ENCODE measurements at places on chromosomes 11 and 22. TPM values are rescaled to one million over a fixed set of nuclear protein-coding genes. Genes with fewer than 3 reads are reported as not detected.
A peak's percentile ranks its signal among the peaks of the same experiment; 100 is the strongest.

DNA sequence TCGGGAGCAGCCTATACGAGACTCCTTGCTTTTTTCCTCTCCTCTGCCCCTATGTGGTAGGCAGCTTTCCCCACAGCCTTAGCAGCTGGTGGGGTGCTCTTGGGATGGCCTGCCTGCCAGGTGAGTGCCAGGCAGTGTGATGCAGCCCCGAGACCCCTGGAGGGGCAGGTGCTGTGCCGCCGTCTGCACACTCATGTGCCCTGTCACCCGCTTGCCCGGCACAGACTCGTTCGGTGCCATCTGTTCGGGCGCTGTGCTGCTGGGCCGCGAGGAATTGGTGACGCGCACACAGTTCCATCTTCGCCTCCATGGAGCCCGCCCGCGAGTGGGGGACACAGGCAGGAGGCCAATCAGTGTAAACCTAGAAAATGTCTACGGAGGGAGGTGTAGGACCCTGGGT is 15.1 kb downstream of the TRMU start:
- no peak for DNase-seq

- no peak for DNase-seq
These were observed 31.9 kb downstream of the POU2AF1 start for GRCh38 chr11:111347002-111347722.

The VPREB1 gene
- not detected for polyA plus RNA-seq

DNA sequence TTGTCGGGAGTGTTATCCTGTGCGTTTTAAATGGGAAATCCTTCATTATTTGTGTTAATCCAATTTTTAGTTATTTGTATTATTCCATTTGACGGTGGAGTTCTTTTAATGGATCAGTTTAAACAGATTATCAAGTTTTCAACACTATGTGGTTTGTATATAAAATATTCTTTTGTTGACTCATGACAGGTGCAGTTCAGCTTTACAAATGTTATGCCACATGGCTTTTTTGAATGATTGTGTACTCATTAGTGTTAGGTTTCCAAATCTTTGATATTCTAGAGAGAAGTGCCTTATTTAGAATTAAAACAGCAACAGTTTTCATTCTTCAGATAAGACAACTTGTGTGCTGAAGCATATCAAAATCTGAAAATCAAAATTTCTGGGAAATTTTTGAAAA is 2.4 kb downstream of the JAM3 start:
- no peak for DNase-seq

GRCh38 chr11:108906329-108906728 is 241.5 kb downstream of the DDX10 start:
- no peak for DNase-seq

DNA sequence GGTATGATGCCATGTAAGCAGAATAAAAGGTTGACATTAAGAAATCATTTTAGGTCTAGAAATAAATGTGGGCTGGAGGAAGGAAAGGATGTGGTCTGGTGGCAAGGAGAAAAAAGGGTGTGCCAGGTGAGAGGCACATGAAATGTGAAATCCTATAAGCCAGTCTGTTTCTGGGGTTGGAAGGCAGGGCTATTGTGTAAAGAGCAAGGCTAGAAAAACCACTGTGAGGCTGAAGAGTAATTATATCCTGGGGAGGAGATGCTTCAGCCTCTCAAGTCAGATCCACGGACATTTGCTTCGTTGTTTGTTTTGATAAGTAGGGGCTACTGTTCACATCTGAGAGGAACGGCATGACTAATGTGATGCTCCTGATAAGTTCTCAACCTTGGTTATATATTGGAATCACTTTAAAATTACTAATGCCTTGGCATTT is 77.5 kb upstream of the CTSC start:
- no peak for DNase-seq

The NRXN2 gene
- polyA plus RNA-seq, result 55.2 TPM

GRCh38 chr11:70220920-70221319 is 17.8 kb downstream of the FADD start:
- no peak for DNase-seq

DNA sequence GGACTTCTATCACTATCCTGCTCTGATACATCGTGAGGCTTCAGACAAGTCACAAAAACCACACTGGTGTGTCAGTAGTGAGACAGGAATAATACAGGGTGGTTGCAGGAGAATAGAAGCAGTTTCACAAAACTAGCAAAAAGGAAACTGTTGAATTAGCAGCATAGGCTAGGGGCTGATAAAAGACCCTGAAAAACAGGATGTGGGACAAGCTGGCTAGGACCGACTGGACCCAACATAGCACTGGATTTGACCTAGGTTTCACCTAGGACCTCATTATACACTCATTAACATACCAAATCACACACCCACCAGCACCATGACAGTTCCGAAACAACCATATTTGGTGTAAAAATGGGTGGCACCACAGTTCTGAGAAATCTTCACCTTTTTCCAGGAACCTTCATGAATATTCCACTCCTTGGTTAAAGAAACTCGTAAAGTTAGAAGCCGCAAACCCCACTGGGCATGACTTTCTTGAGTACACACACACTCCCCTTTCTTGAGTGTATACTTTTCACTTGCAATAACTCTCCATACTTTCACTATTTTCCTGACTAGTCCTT is 76.2 kb downstream of the SLC1A2 start:
- no peak for DNase-seq

DNA sequence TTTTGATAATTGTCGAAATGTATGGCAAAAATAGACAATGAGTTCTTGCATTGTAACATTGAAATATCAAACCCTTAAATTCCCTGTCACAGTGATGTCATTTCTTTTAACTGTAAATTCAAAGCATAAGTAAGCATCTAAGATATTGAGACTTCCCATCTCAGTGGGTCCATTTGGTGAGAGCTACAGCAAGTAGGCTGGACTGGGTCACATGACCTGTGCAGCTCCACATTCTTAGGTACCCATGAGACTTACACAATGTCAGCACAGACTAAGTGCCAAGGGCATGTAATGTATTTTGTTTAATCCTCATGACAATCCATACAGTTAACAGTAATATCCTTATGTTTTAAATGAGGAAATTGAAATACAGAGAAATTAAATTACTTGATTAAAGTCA is 210.7 kb downstream of the NELL1 start:
- no peak for DNase-seq

GRCh38 chr22:19483481-19484244 is 3.9 kb downstream of the CDC45 start:
- no peak for DNase-seq

DNA sequence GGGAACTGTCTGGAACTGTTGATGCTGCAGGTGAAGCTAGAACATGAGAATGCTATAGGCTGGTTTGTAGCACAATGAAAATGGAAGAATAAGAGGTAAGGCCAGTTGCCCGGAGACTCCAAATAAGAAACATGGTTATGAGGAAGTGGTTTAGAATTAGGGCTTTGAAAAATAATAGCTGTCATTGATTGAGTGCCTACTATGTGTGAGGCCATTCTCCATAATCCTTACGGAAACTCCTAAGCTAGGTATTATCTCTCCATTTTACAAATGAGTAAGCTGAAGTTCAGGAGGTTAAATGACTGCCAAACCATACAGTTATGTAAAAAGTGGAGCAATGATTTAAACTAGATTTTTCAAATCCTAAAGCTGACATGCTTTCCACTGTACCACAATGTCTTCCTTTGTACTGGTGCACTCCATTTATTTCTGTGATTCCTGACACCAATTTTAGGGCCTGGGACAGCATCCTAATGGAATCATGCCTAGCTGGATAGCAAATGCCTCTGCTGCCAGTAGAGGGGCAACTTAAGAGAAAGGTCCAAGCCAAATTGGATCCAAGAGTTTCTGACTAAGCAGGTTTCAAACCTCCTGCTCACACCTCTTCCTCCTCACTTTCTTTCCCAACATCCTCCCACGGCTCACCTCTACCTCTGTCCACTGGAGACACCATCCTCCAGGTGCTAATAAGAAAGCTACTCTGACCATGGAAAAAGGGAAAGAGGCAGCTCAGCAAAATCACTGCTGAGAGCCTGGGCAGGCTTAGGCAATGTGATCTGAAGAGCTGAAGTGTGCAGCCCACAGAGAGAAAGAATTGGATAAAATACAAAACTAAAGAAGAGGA is 46.9 kb upstream of the PICALM start:
- DNase-seq, result no peak

- no peak for DNase-seq
These were observed 310.8 kb upstream of the SORL1-AS1 start for GRCh38 chr11:121763526-121763925.

DNA sequence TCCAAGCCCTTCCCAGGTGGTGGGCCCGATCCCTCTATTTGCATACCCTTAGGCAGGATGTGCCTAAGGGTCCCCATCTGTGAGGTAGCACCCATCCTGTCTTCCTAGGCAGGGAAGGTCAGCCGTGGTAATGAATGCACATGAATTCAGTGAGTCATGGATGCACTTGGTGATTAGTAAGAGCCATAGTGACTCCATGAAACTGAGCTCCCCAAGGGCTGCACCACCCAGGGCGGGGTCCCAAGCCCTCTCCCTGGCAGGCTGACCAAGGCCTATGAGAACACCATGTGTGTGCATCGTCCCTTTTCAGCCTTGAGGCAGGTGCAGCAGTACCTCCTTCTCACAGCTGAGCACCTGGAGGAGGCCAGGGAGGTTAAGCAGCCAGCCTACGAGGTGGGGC is 15.6 kb upstream of the SUSD2 start:
- DNase-seq, result no peak

- DNase-seq, result no peak
These were observed 1313.7 kb downstream of the BRD1 start for GRCh38 chr22:48513929-48514328.

GRCh38 chr11:77993902-77994301 is 566 bp downstream of the INTS4 start:
- DNase-seq, result peak; percentile 22

The EXPH5 gene
- polyA plus RNA-seq, result 4.0 TPM

The IGLL5 gene
- 0.48 TPM for polyA plus RNA-seq

- DNase-seq, result no peak
These were observed 769.5 kb upstream of the LUZP2 start for GRCh38 chr11:23727387-23727786.

DNA sequence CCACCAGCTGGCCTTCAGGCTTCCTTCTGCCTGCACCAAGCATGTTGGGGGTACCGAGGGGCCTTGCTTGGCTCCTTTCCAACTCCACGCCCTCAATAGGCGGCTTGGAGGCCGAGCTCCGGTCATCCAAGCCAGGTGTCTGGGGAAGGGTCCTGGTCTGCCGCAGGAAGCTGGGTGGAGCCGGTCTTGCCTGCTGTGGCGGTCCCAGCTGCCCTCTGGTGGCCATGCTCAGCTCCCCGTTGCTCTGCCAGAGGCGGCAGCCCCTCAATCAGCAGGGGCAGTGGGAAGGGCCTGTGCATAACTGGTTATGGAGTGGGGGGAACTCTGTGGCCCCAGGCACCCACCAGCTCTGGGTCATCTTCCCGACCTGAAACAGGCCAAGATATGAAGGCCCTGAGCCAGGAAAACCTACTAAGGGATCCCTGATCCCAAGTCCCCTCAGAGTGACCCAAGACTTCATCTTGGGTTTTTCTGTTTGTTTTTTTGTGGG is 3.2 kb downstream of the ARVCF start:
- no peak for DNase-seq

DNA sequence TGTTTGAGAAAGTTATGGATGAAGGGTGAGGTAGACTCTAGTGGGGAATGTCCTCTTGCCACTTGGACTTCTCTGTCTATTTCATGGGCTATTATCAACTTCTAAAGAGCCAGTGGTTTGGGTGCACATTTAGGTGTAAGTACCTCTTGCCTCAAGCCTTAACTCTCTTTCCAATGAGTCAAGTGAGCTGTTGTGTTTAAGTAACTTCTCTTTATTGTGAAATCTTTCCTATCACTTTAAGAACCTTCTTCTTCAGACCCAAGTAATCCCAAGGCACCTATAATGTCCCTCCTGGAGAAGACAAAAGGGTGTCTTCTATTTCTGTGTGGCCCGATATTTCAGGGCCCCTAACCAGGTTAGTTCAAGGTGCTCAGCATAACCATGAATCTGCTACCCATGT is 90.5 kb upstream of the VPREB1 start:
- no peak for DNase-seq

The CEND1 gene
- 0.64 TPM for polyA plus RNA-seq

DNA sequence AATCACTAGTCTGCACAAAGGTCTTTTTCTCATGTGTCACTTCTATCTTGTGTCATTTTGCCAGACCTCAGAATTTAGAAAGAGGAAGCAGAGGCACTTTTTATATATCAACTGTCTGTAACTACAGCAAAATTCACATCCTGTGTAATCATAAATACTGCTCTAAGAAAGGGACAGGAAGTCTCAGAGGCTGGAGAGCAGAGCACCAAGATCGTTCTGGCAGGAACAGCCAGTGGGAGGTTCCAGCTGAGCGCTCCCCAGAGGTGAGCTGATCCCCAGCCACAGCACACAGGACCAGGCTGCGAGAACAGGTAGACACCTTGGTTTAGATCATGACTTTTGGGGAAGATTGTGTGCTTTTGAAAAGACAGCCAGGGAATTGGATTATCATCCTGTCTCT is at the start of gene MS4A7:
MS4A7 (plus strand) TSS at position 179 of the 400 bp plus-strand sequence. CDS start 4,610 bp downstream, outside the sequence.
- DNase-seq, result no peak

- no peak for DNase-seq
These were observed 1.6 kb upstream of the BRSK2 start for GRCh38 chr11:1387961-1388762.

DNA sequence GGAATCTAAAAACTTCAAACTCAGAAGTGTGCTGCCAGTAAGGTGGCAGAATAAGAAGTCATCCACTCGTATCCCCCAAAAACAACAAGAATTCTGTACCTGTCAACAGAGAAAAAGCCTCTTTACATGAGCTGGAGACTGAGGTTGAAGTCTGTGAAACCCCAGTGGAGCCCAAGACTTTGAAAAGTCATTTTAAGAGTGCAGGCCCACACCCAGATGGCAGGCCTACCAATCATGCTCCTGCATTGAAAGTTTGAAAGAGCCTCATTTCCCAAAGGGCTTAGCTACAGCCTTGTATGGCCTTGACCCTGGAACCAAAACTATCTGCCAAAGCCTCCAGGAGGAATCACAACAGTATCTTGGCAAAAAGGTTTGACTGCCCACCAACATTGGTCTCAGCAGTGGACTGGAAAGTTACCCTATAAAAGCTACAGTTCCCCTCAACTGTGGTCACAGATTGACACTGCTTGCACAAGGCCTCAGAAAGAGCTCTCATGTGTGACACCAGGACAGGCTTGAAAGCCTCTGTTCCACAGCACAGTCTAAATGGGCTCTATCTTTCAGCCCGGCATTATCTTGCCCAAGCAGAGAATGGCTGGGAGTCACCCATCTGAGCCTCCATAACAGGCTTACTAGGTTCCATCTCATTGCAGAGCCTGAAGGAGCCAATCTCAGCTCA is 47.7 kb downstream of the SLC22A9 start:
- DNase-seq, result no peak

- no peak for DNase-seq
These were observed 23.5 kb upstream of the OSBPL5 start for GRCh38 chr11:3188496-3189195.

GRCh38 chr11:65918211-65919140 is at the start of gene C11orf68:
TSS of gene C11orf68 (minus strand) at chr11:65919062. CDS start at chr11:65919031, 31 bp downstream.
- DNase-seq, result no peak

GRCh38 chr11:13229136-13229535 is 48.5 kb upstream of the BMAL1 start:
- DNase-seq, result no peak

The APOBEC3C gene
- polyA plus RNA-seq, result 12.1 TPM

The PGR gene
- 0.07 TPM for polyA plus RNA-seq

Measured in left renal pelvis (tissue), 4 donors.